ENCODE measurements at places on chromosomes 4 and X. TPM values are rescaled to one million over a fixed set of nuclear protein-coding genes. Genes with fewer than 3 reads are reported as not detected.

SSX2B gene
- total RNA-seq: 0.35 TPM

DAPP1 gene
- 4.6 TPM for total RNA-seq

GPR82 gene
- 0.58 TPM for total RNA-seq

DRD5 gene
- 1.2 TPM for total RNA-seq

TBC1D8B gene
- 11.3 TPM for total RNA-seq

IGFBP7 gene
- total RNA-seq: 675 TPM

CDX4 gene
- total RNA-seq: not detected

GABRE gene
- 31.9 TPM for total RNA-seq

EGF gene
- total RNA-seq: 9.3 TPM

RNF128 gene
- 7.6 TPM for total RNA-seq

XAGE2 gene
- not detected for total RNA-seq

SLC4A4 gene
- 63.1 TPM for total RNA-seq

TLL1 gene
- total RNA-seq: 4.1 TPM
